Stimulated activated CD4-positive, alpha-beta T cell treated with anti-CD3 and anti-CD28 coated beads, Interleukin-1b, Interleukin-23, amount 100 ng/mL, for 48 hours (primary cell): ENCODE measurements at places on chromosomes 16 and 17.

DNA sequence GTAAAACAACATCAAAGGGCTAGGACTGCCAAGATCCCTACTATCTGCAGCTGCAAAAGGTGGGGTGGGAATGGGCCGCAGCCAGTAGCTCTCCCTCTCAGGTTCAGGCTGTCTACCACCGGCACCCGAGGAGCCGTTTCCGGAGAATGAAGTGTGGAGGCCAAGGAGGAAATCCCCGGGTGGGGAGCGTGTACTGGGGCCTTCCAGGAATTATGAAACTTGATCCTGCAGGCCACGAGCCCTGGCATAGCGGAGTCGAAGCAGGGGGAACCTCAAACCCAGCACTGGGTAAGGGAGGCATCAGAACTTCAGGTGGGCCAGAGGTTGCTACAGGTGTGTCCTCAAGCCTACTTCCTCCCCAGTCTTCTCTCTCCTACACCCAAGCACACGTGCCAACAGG is 5.1 kb downstream of the INPP5K start:
- DNase-seq: no peak

- no peak for DNase-seq
These were observed 11.1 kb downstream of the BAHCC1 start for GRCh38 chr17:81406117-81406953.

- no peak for DNase-seq
These were observed 15.2 kb upstream of the MARCHF10 start for GRCh38 chr17:62823111-62823893.

- DNase-seq: no peak
These were observed 172.0 kb upstream of the RPL38 start for GRCh38 chr17:74031316-74032090.

GRCh38 chr17:36030956-36031355 is 13.2 kb upstream of the CCL23 start:
- DNase-seq: no peak

GRCh38 chr17:4579678-4580077 is 4.7 kb upstream of the SMTNL2 start:
- DNase-seq: no peak

DNA sequence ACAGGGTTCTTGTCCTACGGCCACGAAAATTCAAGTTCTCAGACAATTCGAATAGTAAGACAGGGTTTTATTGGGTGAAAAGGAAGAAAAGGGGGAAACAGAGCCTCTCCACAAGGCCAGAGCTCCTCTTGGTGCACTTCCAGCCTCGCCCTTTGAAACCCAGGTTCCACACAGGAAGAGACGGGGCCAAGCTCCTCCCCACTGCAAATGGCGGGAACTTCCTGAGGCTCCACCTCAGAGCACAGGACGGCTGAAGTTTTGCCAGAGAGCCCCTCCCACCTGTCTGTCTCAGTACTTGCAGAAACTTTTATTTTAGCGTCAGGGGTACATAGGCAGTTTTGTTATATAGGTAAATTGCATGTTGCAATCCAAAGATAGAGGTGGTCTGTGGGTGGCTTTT is 165.7 kb upstream of the CDH8 start:
- no peak for DNase-seq

DNA sequence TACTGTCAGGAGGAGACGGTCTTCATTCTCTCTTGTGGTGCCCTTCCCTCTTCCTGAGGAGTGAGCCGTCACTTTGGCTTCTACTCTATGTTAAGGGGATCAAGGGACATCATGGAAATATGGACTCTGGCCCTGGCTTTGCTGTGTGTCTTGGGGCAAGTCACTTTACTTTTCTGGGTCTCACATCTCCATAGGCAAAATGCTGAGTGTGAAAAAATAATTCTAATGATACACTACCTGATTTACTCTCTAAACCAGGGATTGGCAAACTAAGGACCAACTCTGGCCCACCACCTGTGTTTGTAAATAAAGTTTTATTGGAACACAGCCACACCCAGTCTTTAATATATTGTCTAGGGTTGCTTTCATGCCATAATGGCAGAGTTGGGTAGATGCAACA is 548.7 kb upstream of the CDH5 start:
- no peak for DNase-seq

- DNase-seq: no peak
These were observed 638.8 kb upstream of the EEF2KMT start for GRCh38 chr16:5736209-5736930.

- no peak for DNase-seq
These were observed 358.7 kb upstream of the MAF start for GRCh38 chr16:79959226-79959625.

GRCh38 chr16:31718998-31719397 is 154.6 kb upstream of the ZNF267 start:
- no peak for DNase-seq

DNA sequence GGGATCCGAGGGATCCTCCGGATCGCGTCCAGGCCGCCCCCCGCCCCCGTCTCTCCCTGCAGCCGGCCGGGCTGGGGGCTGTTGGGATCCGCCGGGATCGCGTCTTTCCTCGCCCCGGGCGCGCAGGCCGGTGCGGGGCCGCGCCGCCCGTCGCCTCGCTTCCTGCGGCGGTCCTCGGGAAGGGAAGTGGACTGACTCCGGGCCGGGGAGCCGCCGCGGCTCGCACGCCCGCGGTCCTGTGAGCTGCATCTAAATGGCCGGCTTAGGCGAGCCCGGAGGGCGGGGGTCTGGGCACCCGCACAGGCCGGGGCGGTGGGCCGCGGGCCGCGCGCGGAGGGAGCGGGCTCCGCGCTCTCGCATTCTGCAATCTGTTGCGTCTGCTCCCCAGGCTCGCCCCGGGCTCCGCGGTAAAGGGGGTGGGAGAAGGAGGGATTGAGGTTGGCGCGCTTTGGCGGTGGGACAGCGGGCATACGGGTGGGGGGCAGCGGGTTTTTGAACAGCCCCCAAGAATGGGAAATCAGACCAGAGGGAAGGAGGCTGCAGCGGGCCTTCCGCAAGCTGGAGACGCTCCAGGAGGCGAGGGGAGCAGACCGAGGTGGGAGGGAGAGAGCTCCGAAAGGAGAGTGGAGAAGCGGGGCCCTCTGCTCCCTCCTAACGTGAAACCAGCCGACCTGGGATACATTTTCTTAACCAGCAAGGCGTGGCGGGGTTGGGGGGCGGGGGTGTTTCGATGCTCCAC is 2.2 kb downstream of the TMEM132E start:
- no peak for DNase-seq

GRCh38 chr17:80104956-80105375 is 3.6 kb downstream of the GAA start:
- no peak for DNase-seq

DNA sequence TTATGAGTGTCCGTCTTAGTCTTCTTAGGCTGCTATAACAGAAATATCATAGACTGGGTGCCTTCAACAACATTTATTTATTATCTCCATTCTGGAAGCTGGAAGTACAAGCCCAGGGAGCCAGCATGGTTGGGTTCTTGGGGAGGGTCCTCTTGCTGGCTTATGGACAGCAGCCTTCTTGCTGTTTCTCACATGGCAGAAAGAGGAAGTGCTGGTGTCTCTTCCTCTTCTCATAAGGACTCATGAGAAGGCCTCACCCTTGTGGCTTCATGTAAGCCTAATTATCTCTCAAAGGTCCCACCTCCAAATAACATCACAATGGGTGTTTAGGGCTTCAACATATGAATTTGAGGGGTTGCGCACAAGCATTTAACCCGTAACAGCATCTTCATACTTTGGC is 207.0 kb upstream of the COX10 start:
- no peak for DNase-seq

DNA sequence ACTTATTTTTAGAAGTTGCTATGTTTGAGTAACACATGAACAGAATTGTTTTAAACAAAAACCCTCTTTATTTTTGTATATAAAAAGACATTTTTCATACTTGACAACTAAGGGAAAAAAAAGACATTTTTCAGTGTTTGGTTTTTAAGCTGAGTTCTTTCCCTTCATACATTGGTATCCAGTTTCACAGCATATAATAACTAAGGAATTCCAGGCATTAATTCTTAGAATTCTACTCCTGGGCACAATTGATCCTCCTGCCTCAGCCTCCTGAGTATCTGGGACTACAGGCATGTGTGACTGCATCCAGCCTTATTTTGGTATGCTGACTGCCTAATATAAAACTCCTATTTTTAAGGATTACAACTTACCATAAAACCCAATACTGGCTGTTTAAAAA is 8.4 kb downstream of the FBXO47 start:
- DNase-seq: no peak

DNA sequence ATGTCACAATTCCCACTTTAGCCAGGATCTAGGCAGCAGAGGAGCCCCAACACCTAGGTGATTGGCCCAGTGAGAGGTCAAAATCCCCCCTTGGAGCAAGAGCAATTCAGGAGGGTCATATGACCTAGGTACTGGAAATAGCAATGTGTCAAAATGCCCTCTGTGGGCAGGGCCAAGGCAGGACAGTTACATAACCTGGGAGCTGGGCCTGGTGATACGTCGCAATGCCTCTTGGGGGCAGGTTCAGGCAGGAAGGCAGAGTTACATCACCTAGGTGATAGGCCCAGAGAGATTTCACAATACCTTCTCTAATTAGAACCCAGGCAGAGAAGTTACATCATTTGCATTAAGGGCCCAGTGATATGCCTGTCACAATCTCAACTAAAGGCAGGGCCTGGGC is 1906.3 kb downstream of the TP53TG3F start:
- DNase-seq: no peak

DNA sequence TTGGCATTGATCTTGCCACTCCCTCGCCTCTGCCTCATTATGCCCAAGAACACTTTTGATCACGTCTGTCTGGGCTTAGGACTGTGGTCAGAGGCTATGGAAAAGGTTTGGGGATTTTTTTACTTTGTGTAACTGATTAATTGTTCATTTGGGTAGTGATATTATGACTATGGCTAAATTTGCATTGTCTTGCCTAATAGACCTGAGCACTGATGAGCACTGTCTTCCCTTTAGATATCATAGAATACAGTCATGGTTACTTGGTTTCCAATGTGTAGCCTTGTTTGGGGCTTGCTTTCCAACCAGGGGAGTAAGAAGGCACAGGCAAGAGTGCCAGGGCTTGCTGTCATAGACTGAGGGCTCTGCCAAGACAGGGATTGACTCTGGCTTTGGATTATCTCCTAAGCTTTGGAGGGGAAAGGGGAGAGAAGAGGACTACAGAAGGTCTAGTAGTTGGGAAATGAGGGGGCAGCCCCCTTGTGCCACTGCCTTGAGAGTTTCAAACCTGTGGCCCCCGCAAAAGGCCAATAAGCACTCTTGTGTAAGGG is 13.7 kb downstream of the LIMD2 start:
- DNase-seq: no peak

DNA sequence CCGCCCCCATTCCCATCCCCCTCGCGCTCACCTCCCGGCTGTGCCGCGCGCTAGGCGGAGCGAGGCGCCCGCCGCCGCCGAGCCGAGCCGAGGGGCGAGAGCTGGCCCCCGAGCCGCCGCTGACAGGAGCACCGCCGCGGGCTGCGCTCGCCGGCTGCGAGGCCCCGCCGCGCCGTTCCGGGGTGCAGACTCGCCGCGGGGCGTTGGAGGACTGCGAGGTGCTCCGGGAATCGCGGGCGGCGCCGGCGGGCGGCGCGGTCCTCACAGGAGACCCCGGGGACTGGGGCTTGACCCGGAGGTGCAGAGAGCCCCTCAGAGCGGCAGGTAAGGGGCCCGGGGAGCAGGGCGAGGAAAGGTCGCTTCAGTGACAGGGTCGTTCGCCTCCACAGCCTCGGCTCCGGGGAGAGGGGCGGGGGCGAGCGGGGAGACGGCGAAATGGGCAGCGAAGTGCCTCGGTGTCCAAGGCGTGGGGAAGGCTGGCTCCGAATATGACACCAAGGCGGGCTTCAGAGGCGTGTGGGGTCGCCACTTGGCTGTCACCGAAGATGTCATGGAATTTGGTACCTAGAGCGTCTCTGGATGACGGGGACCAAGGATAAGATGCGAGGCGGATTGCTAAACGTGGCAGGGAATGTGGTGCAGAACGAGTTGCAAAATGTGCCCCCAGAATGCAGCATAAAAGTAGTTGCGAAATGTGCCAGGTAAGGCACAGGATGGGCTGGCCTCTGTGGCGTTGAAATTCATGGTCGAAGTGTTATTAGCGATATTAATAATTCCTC is 580 bp downstream of the TANC2 start:
- peak; percentile 38 for DNase-seq

GRCh38 chr17:66573078-66573477 is 261.8 kb upstream of the CACNG5 start:
- no peak for DNase-seq

GRCh38 chr16:69118468-69118867 is 13.0 kb downstream of the HAS3 start:
- no peak for DNase-seq

GRCh38 chr16:69166946-69167930 is 19.7 kb upstream of the SNTB2 start:
- peak; percentile 16 for DNase-seq

DNA sequence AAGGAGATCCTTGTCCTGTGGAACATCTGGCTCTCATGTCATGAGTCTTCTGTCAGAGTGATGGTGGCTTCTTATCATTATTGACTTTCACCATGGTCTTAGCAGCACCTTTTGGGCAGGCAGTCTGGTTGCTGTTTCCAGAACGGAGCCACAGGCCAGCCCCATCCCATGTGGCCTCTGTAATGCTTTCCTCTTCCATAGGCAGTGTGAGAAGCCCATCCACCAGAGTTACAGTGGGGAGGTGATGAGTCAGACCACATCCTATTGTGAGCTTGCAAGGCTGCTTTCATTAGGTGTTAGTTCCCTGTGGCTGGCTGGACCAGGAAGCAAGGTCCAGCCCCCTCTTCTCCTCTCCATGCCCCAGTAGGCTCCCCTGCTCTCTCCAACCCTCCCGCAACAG is 30.8 kb upstream of the SPACA3 start:
- DNase-seq: no peak

DNA sequence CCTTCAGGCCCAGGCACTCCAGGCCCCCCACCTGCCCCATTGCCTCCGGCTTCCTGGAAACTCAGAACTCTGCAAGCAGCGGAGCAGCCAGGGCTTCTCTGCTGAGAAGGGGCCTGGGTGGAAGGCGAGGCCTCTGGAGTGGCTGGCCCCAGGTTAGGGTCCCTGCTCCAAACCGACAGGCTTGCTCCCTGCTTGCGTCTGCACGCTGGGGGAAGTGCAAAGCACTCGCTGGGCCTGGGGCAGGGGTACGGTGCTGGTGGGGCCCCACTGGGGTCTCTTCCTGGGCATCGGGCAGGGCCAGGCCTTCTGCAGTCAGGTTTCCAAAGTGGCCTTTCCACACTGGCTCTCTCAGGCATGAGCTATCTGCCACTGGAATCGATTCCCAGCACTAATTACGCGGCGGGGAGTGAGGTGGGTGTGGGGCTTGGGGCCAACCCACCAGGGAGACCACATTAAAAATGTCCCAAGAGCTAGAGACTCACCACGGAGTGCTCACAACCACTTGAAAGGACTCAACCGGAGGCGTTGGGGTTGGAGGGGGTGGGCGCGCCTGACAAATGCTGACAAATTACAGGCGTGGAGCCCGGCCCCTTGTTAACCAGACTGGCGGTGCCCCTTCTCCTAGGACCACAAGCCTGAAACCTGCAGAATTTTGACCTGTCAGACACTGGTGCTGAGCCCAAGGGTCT is 17.9 kb downstream of the FAM83G start:
- no peak for DNase-seq

DNA sequence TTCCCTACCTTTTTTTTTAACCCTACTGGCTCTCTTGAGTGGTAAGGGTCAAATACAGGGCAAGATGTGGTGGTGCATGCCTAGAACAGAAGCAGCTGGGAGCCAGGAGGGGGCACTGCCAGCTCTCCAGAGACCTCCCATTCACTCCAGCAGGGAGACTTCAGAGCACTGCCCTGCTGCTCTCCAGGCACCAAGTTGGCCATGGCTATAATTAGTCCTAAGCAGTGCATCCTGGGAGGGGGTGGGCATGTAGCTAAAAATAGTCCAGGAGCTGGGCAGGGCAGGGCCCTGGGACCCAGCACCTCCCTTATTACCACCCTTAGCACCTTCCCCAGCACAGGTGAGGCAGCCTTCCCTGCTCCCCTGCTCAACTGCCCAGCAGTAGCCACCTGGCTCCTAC is 3.5 kb downstream of the CORO6 start:
- DNase-seq: peak; percentile 27
